ENCODE measurements at places on chromosomes 13 and 19. TPM values are rescaled to one million over a fixed set of nuclear protein-coding genes. Genes with fewer than 3 reads are reported as not detected.
A peak's percentile ranks its signal among the peaks of the same experiment; 100 is the strongest.

Gene CGB2
- 2.9 TPM for total RNA-seq

Gene ZIC2
- 0.60 TPM for total RNA-seq

Gene LATS2
- total RNA-seq, result 46.7 TPM

Gene ZNF730
- 2.8 TPM for total RNA-seq

Gene C19orf73
- total RNA-seq, result 1.4 TPM

Gene ZNF490
- total RNA-seq, result 8.2 TPM

- H3K4me1 ChIP-seq, result no peaks in the 10 kb centered on the region
- no peaks in the 10 kb centered on the region for H3K27me3 ChIP-seq
- no peak for DNase-seq
Measured at GRCh38 chr19:4436231-4436630, 21.4 kb downstream of the UBXN6 start.

GRCh38 chr13:66659286-66659685 is 570.9 kb downstream of the PCDH9 start:
- H3K4me3 ChIP-seq, result no peak overlapping the region
- peak; percentile 35 for DNase-seq
- H3K4me1 ChIP-seq, result peaks cover 26% of the 10 kb centered on the region
- H3K27me3 ChIP-seq, result no peaks in the 10 kb centered on the region
- H3K36me3 ChIP-seq, result no peaks in the 10 kb centered on the region
- H3K27ac ChIP-seq, result peak overlapping the region; percentile 91

DNA sequence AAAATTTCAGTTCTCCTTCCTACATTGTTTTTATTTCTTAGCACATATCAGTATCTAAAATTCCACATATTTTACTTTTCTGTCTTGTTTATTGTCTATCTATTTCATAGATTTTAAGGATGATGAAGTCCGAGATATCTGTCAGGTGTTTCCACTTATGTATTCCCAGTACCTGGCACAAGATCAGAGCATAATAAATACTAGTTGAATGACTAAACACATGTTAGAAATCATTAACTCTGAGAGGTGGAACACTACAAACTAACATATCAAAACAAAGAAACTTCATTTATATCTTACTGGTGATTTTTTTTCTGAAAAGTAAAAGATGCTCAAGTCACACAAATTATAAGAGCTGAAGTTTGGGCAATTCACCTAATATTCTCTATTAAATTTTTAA is 1208.3 kb downstream of the PCDH9 start:
- no peak for DNase-seq
- no peak overlapping the region for H3K4me3 ChIP-seq
- H3K27ac ChIP-seq, result no peak overlapping the region
- no peaks in the 10 kb centered on the region for H3K4me1 ChIP-seq
- no peaks in the 10 kb centered on the region for H3K27me3 ChIP-seq
- no peaks in the 10 kb centered on the region for H3K36me3 ChIP-seq

DNA sequence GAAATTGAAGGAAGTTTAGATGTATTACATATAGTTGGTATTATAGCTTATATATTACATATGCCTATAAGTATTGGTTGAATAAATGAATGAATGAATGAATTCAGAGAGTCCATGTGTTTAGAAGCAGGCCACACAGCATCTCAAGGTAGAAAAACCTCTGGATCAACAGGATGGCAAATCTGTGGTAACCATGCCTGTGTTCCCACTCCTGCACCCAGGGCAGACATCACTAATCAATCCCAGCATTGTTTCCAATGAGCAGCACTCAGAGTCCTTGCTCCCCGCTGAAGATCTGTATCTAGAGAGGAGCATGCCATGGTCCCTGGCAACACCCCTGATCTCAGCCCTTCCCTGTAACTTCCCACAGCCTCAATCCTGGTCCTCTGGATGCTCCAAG is 944 bp downstream of the CEACAM19 start:
- no peak overlapping the region for H3K27ac ChIP-seq
- H3K27me3 ChIP-seq, result no peaks in the 10 kb centered on the region
- no peak overlapping the region for H3K4me3 ChIP-seq
- no peak for DNase-seq

GRCh38 chr13:113929628-113930615 is 44.0 kb downstream of the C13orf46 start:
- H3K27me3 ChIP-seq, result no peaks in the 10 kb centered on the region
- no peak for DNase-seq
- H3K36me3 ChIP-seq, result no peaks in the 10 kb centered on the region
- H3K4me1 ChIP-seq, result peaks cover 7% of the 10 kb centered on the region
- H3K27ac ChIP-seq, result no peak overlapping the region
- no peak overlapping the region for H3K4me3 ChIP-seq

DNA sequence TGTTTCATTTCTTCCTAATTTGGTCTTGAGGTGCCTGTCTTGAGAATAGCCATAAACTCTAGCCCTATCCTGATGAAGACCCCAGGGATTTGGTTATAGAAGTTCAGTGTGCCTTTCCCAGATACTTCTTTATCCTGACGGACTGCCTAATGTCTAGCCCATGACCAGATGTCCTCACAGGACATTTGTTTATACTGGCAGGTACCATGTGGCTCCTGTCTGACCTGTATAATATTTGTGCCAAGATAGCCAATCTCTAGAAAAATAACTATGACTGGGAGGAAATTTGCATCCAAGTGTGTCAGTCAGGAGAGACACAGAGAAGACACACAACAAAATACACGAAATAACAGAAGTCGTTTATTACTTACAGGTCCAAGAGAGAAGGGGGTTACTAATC is 69.2 kb upstream of the MIR17HG start:
- no peaks in the 10 kb centered on the region for H3K27me3 ChIP-seq
- H3K4me1 ChIP-seq, result no peaks in the 10 kb centered on the region
- no peak overlapping the region for H3K27ac ChIP-seq
- DNase-seq, result no peak

GRCh38 chr19:41323023-41323422 is 13.1 kb downstream of the CCDC97 start:
- peak overlapping the region; percentile 100 for H3K27ac ChIP-seq
- H3K4me1 ChIP-seq, result peaks cover 71% of the 10 kb centered on the region
- peak overlapping the region; percentile 32 for H3K4me3 ChIP-seq
- H3K27me3 ChIP-seq, result no peaks in the 10 kb centered on the region
- peak; percentile 68 for DNase-seq
- H3K36me3 ChIP-seq, result peaks cover 14% of the 10 kb centered on the region

DNA sequence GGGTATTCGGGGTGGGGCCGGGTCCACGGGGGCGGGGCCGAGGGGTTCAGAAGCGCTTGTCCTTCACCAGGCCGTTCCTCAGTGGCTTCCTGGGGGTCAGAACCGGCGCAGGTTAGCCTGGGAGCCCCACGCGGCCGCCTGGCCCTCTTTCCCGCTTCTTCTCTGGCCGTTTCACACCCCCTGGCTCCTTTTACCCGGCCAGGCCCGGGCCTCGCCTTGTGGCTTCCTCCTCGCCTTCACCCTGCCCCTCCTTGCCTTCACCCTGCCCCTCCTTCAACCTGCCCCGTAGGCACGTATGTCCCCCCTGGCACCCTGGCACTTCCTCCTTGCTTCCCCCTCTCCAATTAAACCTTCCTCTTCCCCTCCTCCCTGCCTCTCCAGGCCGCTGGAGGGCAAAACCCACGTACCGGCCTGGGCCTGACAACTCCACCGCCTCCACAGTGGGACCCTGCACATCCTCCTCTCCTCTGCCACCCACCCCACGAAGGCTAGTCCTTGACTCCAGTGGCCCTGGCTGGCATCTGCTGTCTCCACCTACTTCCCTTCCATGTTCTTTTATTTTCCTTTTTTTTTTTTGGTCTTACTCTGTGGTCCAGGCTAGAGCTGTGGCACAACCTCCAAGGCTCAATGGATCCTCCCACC is 25.3 kb downstream of the CERS1 start:
- peaks cover 4% of the 10 kb centered on the region for H3K36me3 ChIP-seq
- H3K27ac ChIP-seq, result no peak overlapping the region
- no peaks in the 10 kb centered on the region for H3K4me1 ChIP-seq
- no peak overlapping the region for H3K4me3 ChIP-seq
- no peaks in the 10 kb centered on the region for H3K27me3 ChIP-seq
- no peak for DNase-seq

GRCh38 chr13:60662595-60662994 is 265.6 kb downstream of the TDRD3 start:
- DNase-seq, result no peak
- no peak overlapping the region for H3K27ac ChIP-seq
- H3K36me3 ChIP-seq, result no peaks in the 10 kb centered on the region
- no peaks in the 10 kb centered on the region for H3K27me3 ChIP-seq

GRCh38 chr19:32223106-32223505 is 122.3 kb upstream of the ZNF507 start:
- DNase-seq, result no peak
- H3K27ac ChIP-seq, result no peak overlapping the region
- H3K36me3 ChIP-seq, result no peaks in the 10 kb centered on the region
- no peak overlapping the region for H3K4me3 ChIP-seq
- H3K27me3 ChIP-seq, result peaks cover 3% of the 10 kb centered on the region
- H3K4me1 ChIP-seq, result no peaks in the 10 kb centered on the region

- no peaks in the 10 kb centered on the region for H3K4me1 ChIP-seq
- H3K4me3 ChIP-seq, result no peak overlapping the region
- DNase-seq, result no peak
- H3K27ac ChIP-seq, result no peak overlapping the region
- no peaks in the 10 kb centered on the region for H3K27me3 ChIP-seq
Measured at GRCh38 chr13:50389726-50390125, 374.5 kb downstream of the KCNRG start.

DNA sequence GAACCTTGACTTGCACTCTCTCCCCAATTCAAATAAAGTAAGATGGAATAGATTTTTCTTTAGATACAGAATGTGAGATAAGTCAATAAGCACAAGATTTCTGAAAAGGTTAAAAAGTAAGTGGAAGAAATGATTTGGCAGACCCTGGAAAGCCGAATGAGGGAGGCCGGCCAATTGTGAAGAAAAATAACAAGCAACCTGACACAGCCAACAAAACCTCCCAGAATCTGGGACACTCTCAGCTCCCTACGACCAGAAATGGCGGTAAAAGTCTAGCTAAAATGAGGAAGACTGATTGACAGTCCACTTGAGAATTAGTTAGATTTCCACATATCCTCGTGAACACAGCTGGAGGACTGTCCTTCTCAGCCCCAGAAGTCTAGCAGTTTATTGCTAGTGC is 85.4 kb downstream of the KLF12 start:
- no peaks in the 10 kb centered on the region for H3K36me3 ChIP-seq
- no peak for DNase-seq
- H3K27ac ChIP-seq, result no peak overlapping the region
- no peaks in the 10 kb centered on the region for H3K4me1 ChIP-seq
- no peak overlapping the region for H3K4me3 ChIP-seq
- no peaks in the 10 kb centered on the region for H3K27me3 ChIP-seq

GRCh38 chr19:18329035-18329376 is 6.1 kb upstream of the LSM4 start:
- H3K27me3 ChIP-seq, result no peaks in the 10 kb centered on the region
- DNase-seq, result no peak
- H3K27ac ChIP-seq, result peak overlapping the region; percentile 67
- H3K4me1 ChIP-seq, result peaks cover 5% of the 10 kb centered on the region
- H3K4me3 ChIP-seq, result peak overlapping the region; percentile 56
- no peaks in the 10 kb centered on the region for H3K36me3 ChIP-seq

DNA sequence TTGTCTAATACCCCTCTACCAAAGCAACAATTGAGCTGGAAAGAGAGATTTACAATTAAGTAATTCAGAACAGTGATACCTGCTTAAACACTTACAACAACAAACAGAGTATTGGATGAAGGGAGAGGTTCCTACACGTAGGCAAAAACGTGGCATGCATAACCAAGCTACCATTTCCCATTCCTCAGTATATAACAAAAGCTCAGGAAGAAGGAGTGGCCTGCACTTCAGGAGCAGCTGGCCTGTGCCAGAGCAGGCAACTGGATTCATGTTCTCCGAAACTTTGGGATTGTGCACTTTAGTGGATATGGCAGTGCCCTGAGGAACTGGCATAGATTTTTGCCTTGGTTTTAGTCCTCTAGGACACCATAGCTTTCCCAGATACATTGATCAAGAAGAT is 630.2 kb upstream of the PCDH9 start:
- H3K27me3 ChIP-seq, result no peaks in the 10 kb centered on the region
- H3K36me3 ChIP-seq, result no peaks in the 10 kb centered on the region
- H3K27ac ChIP-seq, result no peak overlapping the region
- DNase-seq, result no peak

GRCh38 chr19:51503286-51503817 is 1.8 kb upstream of the SIGLEC12 start:
- no peaks in the 10 kb centered on the region for H3K27me3 ChIP-seq
- no peak for DNase-seq
- no peaks in the 10 kb centered on the region for H3K4me1 ChIP-seq
- no peak overlapping the region for H3K27ac ChIP-seq
- H3K36me3 ChIP-seq, result no peaks in the 10 kb centered on the region

- no peak overlapping the region for H3K4me3 ChIP-seq
- no peaks in the 10 kb centered on the region for H3K36me3 ChIP-seq
- H3K27me3 ChIP-seq, result peaks cover 2% of the 10 kb centered on the region
- no peak overlapping the region for H3K27ac ChIP-seq
- no peaks in the 10 kb centered on the region for H3K4me1 ChIP-seq
Measured at GRCh38 chr19:32038021-32038920, 307.1 kb upstream of the ZNF507 start.

GRCh38 chr13:33224686-33225085 is 60.9 kb downstream of the STARD13 start:
- H3K27ac ChIP-seq, result peak overlapping the region; percentile 82
- H3K27me3 ChIP-seq, result no peaks in the 10 kb centered on the region
- no peak overlapping the region for H3K4me3 ChIP-seq
- DNase-seq, result peak; percentile 78
- peaks cover 31% of the 10 kb centered on the region for H3K4me1 ChIP-seq
- H3K36me3 ChIP-seq, result no peaks in the 10 kb centered on the region
